ENCODE measurements at places on chromosomes 13 and 19.
A peak's percentile ranks its signal among the peaks of the same experiment; 100 is the strongest.

- DNase-seq: no peak
Measured at GRCh38 chr19:42153672-42154433, 21.6 kb upstream of the POU2F2 start.

DNA sequence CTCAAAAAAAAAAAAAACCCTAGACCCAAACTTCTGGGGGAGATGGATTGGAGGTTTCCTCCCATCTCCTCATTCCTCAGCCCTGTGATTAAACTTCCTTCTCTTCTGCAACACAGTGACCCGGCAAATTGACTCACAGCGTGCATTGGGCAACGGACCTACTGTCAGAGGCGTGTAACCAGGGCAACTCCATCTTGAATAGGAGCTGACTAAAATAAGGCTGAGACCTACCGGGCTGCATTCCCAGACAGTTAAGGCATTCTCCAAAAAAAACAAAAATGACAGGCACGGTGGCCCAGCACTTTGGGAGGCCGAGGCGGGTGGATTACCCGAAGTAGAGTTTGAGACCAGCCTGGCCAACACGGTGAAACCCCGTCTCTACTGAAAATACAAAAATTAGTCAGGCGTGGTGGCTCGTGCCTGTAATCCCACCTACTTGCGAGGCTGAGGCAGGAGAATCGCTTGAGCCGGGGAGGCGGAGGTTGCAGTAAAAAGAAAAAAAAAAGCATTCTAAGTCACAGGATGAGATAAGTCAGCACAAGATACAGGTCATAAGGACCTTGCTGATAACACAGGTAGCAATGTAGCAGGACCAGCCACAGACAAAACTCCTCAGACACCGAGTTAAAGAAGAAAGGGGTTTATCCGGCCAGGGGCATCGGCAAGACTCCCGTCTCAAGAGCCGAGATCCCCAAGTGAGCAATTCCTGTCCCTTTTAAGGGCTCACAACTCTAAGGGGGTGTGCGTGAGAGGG lies 5.4 kb upstream of the NLRP7 start:
- no peak for DNase-seq

DNA sequence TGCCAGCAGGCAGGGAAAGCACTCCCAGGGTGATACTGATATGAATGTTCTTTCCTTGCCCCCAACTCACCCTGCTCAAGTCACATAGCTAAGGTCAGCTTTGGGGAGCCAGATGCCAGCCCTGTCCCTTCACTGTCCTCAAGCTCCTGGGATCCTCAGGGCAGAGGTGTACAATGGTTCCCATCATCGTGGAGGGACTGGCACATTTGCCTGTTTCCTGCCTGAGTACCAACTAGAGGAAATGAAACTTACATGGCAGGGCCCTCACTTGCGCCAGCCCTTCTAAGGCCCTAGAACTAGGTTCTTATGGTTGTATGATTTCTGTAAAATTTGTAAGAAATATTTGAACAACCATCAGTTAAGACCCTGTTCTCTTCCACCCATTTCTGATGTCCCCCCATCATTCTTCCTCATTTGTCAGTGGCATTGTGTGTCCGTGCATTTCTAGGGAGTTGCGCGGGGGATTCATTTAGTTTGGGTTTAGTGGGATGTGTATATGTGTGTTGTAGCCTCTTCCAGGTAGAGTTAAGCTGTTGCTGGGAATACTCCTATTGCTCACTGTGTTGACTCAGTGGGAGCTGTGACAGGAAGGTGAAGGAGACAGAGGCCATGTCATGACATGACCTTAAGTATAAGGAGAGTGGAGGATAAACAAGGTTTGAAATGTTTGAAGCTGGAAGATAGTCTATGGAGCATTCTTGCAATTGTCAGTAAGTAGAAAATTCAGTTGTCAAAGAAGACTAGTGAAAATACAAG lies 41.3 kb upstream of the RCBTB2 start:
- no peak for DNase-seq

DNA sequence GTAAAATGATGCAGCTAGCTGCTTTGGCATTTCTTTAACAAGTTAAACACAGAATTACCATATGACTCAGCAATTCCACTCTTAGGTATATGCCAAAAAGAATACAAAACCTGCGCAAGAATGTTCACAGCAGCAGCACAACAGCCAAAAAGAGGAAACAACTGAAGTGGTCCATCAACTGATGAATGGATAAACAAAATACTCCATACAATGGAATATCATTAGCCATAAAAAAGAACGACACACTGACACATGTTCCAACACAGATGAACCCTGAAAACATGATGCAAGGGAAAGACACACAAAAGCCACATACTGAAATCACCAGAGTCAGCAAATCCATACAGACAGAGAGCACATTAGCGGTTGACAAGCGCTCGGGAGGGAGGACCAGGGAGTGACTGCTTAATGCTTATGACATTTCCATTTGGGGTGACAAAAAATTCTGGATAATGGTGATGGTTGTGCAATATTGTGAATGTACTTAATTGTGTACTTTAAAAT lies 3.0 kb downstream of the PCID2 start:
- DNase-seq: no peak

DNA sequence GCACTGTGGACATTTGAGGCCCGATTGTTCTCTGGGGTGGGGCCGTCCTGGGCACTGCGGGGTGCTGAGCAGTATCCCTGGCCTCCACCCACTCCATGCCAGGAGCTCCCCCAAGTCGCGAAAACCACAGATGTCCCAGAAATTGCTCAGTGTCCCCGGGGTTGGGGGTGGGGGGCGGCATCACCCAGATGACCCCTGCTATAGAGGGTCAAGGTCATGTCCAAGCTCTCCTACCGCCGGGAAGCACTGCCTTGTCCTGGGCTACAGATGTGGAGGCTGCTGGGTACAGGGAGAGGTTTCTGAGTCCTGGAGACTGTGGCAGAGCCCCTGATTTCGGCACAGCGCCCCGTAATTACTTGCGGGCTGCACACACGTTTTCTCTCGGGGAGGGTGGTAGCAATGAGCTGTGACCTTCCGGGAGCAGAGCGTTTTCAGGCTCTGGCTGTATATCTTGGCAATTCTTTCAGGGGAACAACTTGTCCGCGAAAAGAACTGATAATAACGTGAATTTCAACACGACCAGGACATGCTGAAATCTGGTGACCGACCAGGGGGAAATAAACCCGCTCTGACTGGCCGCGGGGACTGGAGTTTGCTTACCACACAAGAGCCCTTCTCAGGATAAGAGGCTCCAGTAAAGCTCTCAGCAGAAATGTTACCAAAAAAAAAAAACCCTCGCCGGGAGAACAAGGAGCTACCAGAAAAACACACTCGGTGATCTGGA lies 68.1 kb downstream of the GNG7 start:
- no peak for DNase-seq

- peak; percentile 77 for DNase-seq
Measured at GRCh38 chr19:53865918-53866864, 1.5 kb upstream of the MYADM start.

- no peak for DNase-seq
Measured at GRCh38 chr13:79452239-79452913, 28.6 kb upstream of the NDFIP2 start.

DNA sequence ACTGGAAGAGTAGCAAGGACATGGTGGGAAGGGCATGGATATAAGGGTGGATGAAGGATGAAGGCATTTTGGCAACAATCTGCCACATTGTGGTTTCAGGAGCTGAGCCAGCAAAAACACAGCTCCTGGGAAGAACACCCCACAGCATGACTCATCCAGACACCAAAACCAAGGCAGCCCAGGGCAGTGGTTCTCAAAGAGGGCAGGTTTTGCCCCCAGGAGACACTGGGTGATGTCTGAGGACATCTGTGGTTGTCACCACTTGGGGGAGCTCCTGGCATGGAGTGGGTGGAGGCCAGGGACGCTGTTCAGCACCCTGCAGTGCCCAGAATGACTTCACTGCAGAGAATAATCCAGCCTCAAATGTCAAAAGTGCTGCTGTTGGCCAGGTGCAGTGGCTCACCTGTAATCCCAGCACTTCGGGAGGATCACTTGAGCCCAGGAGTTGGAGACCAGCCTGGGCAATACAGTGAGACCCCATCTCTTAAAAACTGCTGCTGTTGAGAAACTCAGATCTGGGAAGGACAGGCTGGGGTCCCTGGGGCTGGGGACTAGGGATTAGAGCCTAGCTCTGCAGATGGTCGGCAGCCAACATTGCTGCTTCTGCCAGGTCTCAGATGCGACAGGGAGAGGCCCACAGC lies 16.1 kb downstream of the ZFR2 start:
- DNase-seq: peak; percentile 42

DNA sequence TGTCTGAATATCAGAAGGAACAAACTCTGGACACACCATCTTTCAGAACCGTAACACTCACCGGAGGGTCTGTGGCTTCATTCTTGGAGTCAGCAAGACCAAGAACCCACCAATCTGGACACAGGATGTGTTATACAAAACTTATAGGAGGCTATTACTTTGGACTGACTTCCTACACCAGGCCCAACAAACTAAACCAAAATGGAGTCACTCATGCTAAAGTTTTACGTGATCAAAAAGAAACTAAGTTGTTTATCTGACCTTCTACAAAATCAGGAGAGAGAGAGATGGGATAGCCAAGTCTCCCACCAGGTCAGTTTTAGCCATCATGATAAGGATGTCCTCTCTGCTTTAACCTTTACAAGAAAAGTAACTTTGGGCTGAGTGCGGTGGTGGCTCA lies 3.2 kb upstream of the RAB11B start:
- no peak for DNase-seq

DNA sequence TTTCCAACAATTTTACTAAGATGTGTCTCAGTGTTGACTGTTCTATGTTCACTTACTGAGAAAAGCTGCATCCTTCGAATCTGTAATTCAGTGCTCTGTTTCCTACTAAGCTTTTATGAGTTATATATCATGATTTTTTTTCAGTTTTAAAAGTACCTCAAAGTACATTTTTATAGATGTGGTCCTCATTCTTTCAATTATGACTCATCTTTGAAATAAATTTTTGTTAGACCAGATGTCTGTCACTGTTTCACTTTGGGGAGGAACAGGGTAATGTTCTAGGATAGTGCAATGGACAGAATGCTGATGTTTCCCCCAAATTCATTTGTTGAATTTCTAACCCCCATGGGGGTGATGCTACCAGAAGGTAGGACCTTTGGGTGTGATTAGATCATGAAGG lies 74.8 kb downstream of the NALCN start:
- no peak for DNase-seq

GRCh38 chr13:48576448-48577010 lies 43.6 kb upstream of the RCBTB2 start:
- DNase-seq: no peak

DNA sequence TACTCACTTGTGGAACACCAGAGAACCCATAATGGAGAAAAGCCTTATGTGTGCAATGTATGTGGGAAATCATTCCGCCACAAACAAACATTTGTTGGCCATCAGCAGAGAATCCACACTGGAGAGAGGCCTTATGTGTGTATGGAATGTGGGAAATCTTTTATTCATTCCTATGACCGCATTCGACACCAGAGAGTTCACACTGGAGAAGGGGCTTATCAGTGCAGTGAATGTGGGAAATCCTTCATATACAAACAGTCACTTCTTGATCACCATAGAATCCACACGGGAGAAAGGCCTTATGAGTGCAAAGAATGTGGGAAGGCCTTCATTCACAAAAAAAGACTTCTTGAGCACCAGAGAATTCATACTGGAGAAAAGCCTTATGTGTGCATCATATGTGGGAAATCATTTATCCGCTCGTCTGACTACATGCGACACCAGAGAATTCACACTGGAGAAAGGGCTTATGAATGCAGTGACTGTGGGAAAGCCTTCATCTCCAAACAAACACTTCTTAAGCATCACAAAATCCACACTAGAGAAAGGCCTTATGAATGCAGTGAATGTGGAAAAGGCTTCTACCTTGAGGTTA lies 10.9 kb downstream of the ZNF549 start:
- DNase-seq: no peak

- no peak for DNase-seq
Measured at GRCh38 chr19:14746886-14747285, 31.5 kb downstream of the ADGRE2 start.

GRCh38 chr13:27826379-27827353 lies 34.4 kb downstream of the GSX1 start:
- peak; percentile 75 for DNase-seq

DNA sequence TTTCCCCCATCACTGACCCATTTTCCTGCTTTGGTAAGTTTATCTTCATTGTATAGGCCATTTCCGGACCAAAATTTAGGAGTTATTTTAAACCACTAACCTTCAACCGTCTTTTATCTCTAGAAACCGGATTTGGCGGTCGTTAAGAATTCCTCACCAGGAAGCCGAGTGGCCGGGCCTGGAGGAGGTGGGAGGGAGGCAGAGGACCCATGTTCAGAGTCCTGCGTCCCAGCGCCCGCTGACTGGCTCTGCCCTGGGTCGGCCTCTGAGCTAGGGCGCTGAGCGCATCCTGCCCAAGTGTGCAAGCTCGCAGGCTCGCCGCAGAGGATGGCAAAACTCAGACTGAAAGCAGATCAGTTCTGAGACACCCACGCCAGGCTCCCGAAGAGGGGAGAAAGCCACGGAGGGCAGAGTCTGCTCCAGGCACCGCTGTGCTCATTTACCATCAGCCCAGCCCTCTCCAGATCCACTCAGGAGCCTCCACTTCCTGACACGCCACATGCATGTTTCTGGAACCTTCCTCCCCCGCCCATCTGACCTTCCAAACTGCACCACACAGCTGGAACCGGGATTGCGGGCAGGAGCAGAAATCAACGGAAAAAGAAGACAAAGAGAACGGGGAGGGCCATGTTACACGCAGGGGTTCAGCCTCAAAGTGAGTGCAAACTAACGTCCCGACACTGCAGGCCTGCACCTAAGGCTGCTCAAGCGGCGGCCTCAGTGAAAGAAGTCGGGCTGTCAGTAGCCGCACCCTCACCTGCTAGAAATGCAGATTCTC lies 8.3 kb downstream of the COL4A1 start:
- DNase-seq: no peak

DNA sequence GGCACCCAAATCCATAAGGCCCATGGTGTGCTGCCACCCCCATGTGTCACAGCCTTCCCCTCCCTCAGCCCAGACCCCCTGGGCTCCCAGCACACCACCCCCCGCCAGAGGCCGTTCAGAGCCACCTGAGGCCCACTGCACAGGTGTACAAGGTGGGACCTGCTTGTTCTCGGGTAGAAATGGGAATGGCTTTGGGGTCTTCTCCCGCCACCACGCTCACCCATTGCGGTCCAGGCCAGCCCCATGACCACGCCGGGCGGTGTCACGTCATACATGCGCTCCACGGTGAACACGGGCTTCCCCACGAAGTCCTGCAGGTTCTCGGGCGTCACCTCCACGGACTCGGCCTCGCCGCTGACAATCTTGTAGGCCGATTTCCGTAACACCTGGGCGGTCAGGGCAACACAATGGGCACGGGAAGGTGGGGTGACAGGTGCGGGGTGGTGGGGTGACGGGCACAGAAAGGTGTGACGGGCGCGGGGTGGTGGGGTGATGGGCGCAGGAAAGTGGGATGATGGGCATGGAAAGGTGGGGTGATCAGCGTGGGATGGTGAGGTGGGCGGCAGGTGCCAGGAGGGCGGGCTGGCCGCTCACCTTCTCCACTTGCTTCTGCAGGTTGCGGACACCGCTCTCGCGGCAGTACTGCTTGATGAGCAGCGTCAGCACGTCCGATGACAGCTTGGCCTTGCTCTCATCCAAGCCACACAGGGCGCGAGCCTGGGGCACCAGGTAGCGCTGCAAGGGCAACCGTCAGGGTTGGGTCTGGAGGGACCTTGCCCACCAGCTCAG lies 4.3 kb downstream of the RPL36 start:
- DNase-seq: no peak

All from activated T-cell treated with anti-CD3 and anti-CD28 coated beads, Interleukin-2, amount 50 U/mL, for 1 hour (primary cell).